Activated T-cell treated with anti-CD3 and anti-CD28 coated beads, Interleukin-2, amount 50 U/mL, for 72 hours (primary cell): ENCODE measurements at places on chromosomes 13 and 19. TPM values are rescaled to one million over a fixed set of nuclear protein-coding genes. Genes with fewer than 3 reads are reported as not detected.

DNA sequence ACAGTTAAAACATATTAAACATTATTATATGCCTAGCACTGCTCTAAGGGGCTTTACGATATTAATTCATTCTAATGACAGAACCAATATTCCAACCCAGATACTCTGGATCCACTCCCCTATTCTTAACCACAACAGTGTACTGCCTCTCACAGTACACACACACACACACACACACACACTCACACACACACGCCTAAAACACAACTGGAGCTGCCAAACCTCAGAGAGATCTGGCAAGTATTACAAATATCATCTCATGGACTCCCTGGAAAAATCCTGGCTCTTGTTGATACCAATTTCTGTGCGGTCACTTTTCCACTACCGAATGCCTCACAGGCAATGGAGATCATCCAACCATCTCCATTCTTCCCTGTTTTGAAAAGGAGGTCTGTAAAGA, 1.3 kb downstream of the ZNF780A start:
- peaks cover 15% of the 10 kb centered on the region for H3K36me3 ChIP-seq
- H3K4me1 ChIP-seq: peaks cover 36% of the 10 kb centered on the region
- no peak for DNase-seq
- no peaks in the 10 kb centered on the region for H3K27me3 ChIP-seq

The SIGLEC5 gene
- total RNA-seq: not detected

The ONECUT3 gene
- not detected for total RNA-seq

DNA sequence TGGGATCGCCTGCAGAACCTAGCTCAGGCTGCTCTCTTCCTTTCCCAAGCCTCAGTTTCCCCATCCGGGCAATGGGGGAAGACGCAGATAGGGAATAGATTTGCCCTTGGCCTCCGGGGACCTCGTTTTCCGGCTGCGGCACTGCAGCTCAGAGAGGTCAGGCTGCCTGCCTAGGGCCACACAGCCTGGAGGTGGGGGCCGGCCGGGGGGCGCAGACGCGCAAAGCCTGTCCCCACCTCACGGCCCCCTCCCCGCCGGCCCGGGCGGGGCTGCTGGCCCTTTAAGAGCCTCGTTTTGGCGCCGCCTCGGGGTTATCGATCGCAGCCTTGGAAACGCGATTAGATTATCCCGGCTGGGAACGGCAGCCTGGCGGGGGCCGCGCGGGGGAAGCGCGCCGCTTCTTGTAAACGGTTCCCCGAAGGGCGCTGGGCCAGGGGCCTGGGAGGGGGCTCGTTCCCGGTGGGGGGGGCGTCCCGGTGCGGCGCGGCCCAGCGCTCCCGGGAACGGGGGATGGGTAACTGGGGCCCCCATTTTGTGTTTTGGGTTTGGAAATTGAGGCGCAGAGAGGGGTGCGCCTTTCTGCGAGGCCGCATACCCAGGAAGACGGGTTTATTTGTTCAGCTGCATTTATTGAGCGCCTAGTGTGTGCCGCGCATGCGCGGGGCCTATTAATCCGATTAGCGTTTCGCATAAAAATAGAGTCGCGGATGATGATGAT, 23.4 kb upstream of the TCF3 start:
- H3K27me3 ChIP-seq: peaks cover 51% of the 10 kb centered on the region
- DNase-seq: no peak
- H3K36me3 ChIP-seq: no peaks in the 10 kb centered on the region
- no peak overlapping the region for H3K27ac ChIP-seq

- H3K36me3 ChIP-seq: no peaks in the 10 kb centered on the region
- H3K27ac ChIP-seq: no peak overlapping the region
- no peak for DNase-seq
- no peak overlapping the region for H3K4me3 ChIP-seq
- H3K4me1 ChIP-seq: peaks cover 29% of the 10 kb centered on the region
Observed at GRCh38 chr19:16259385-16260159, 61.9 kb downstream of the AP1M1 start.

GRCh38 chr19:7970716-7971448, 27.4 kb upstream of the TIMM44 start:
- no peaks in the 10 kb centered on the region for H3K4me1 ChIP-seq
- H3K4me3 ChIP-seq: no peak overlapping the region
- DNase-seq: peak; percentile 14
- no peak overlapping the region for H3K27ac ChIP-seq

The NTF4 gene
- not detected for total RNA-seq

GRCh38 chr13:51907040-51907732, 45.4 kb downstream of the CCDC70 start:
- peaks cover 21% of the 10 kb centered on the region for H3K27me3 ChIP-seq
- no peak overlapping the region for H3K4me3 ChIP-seq
- no peak for DNase-seq
- no peaks in the 10 kb centered on the region for H3K36me3 ChIP-seq

- no peaks in the 10 kb centered on the region for H3K27me3 ChIP-seq
- H3K4me3 ChIP-seq: no peak overlapping the region
- DNase-seq: no peak
- H3K27ac ChIP-seq: no peak overlapping the region
Observed at GRCh38 chr19:36257520-36257876, 42.6 kb downstream of the ZNF146 start.

The STK11 gene
- 86.3 TPM for total RNA-seq

GRCh38 chr13:106373304-106373988, 162.0 kb downstream of the EFNB2 start:
- peaks cover 17% of the 10 kb centered on the region for H3K27me3 ChIP-seq
- no peak overlapping the region for H3K27ac ChIP-seq
- DNase-seq: no peak
- no peaks in the 10 kb centered on the region for H3K36me3 ChIP-seq

The IQCN gene
- total RNA-seq: 2.8 TPM

DNA sequence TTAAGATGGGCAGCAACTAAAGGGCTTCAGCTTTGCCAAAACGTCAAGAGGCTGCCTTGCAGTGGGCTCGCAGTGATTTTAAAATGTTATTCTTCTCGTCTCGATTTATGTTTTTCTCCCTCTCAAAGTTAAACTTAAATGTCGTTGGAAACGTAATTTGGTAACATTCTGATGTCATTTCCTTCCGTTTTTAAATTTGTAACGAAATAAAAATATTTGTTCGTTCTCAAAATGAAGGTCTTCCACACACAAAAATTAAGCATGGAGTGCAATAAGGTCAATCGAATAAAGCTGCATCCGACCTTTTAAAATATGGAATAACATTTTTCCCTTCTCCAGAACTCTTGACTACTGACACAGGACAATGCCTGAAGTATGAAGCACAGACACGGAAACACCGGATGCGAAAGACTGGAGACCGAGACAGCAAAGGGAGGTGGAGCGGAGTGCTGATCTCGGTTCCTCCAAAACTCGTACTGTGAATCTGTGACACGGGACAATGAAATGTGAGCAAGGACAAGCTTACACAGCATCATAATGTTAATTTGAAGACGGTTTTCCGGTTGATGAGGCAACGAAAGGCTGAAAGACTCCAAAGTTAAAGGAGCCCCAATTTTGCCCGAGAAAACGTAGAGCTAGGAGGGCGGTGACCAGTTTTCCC, 850 bp downstream of the MTMR6 start:
- peak overlapping the region; percentile 98 for H3K4me3 ChIP-seq
- H3K36me3 ChIP-seq: peaks cover 3% of the 10 kb centered on the region
- peaks cover 45% of the 10 kb centered on the region for H3K4me1 ChIP-seq
- H3K27me3 ChIP-seq: peaks cover 19% of the 10 kb centered on the region
- DNase-seq: peak; percentile 34

DNA sequence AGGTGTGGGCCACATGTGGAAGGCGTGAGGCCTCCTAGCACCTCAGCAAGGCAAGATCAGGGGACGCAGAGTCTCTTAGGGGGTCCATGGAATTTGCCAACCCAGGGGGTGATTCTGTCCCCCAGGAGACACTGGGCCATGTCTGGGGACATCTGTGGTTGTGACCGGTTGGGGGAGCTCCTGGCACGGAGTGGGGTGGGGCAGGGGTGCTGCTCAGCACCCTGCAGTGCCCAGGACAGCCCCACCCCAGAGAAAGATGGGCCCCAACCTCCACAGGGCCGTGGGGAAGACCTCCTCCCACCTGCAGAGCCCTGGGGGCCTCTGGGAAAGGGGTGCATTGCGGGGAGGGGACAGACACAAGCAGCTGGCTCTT, 4.0 kb downstream of the MKNK2 start:
- H3K4me3 ChIP-seq: no peak overlapping the region
- H3K4me1 ChIP-seq: peaks cover 42% of the 10 kb centered on the region

GRCh38 chr13:37929308-37929707, 59.7 kb upstream of the TRPC4 start:
- no peaks in the 10 kb centered on the region for H3K4me1 ChIP-seq
- no peaks in the 10 kb centered on the region for H3K36me3 ChIP-seq
- H3K4me3 ChIP-seq: no peak overlapping the region
- H3K27ac ChIP-seq: no peak overlapping the region

GRCh38 chr13:49569993-49570689, 15.2 kb downstream of the RCBTB1 start:
- DNase-seq: peak; percentile 16
- peak overlapping the region; percentile 70 for H3K4me3 ChIP-seq
- peaks cover 31% of the 10 kb centered on the region for H3K4me1 ChIP-seq
- H3K27ac ChIP-seq: peak overlapping the region; percentile 94
- H3K27me3 ChIP-seq: no peaks in the 10 kb centered on the region

The TSHZ3 gene
- 3.0 TPM for total RNA-seq

DNA sequence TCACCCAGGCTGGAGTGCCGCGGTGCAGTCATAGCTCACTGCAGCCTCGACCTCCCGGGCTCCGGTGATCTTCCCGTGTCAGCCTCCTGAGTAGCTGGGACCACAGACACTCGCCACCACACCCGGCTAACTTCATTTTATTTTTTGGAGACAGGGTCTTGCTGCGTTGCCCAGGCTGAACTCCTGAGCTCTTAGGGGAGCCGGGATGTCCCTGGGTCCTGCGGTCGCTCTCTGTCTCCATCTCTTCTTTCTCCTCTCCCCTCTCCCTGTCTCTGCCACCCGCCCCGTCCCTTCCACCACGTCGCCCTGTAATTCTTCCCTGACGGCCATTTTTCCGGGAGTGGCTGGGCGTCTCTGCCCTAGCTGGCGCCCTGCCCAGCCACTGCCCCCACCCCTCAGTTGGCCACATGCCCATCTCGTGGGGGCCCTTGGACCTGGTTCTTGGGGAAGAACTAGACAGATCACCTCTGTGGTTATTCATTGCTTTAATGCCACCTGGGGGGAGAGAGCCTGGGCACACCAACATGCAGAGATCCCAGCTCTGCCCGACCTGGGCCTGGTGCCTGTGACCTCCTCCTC, 18.9 kb downstream of the ARID3A start:
- DNase-seq: no peak
- H3K4me3 ChIP-seq: no peak overlapping the region
- H3K27me3 ChIP-seq: no peaks in the 10 kb centered on the region
- H3K4me1 ChIP-seq: peaks cover 13% of the 10 kb centered on the region
- H3K36me3 ChIP-seq: no peaks in the 10 kb centered on the region
- H3K27ac ChIP-seq: no peak overlapping the region

- no peak overlapping the region for H3K27ac ChIP-seq
- H3K4me1 ChIP-seq: no peaks in the 10 kb centered on the region
- peaks cover 7% of the 10 kb centered on the region for H3K27me3 ChIP-seq
- no peak overlapping the region for H3K4me3 ChIP-seq
Observed at GRCh38 chr13:44906230-44906629, 83.0 kb downstream of the NUFIP1 start.

DNA sequence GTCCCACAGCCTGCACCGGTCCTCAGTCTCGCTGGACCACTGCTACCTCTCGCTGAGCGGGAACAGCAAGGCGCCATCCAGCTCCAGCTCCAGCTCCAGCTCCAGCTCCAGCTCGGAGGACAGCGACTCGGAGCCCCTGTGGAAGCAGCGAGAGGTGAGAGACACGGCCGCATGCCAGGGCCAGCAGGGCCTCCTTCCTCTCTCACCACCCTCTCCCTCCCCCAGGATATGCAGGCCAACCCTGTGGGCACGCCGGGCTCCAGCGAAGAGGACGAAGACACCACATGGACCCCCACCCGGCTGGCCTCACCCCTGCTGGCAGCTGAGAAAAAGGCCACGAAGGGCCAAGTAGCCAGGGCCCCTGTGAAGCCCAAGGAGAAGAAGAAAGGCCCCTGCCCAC, 7.3 kb downstream of the SIX5 start:
- no peak overlapping the region for H3K4me3 ChIP-seq
- no peak overlapping the region for H3K27ac ChIP-seq
- no peaks in the 10 kb centered on the region for H3K4me1 ChIP-seq
- no peaks in the 10 kb centered on the region for H3K36me3 ChIP-seq
